Stimulated activated naive CD8-positive, alpha-beta T cell treated with anti-CD3 and anti-CD28 coated beads, Interleukin-15, amount 100 ng/mL, for 72 hours (primary cell): ENCODE measurements at places on chromosomes 7 and 10.
A peak's percentile ranks its signal among the peaks of the same experiment; 100 is the strongest.

- DNase-seq: peak; percentile 77
These were observed 65.2 kb downstream of the GOLGA7B start for GRCh38 chr10:97914837-97915211.

GRCh38 chr10:80191589-80192270, 13.6 kb downstream of the ANXA11 start:
- no peak for DNase-seq

DNA sequence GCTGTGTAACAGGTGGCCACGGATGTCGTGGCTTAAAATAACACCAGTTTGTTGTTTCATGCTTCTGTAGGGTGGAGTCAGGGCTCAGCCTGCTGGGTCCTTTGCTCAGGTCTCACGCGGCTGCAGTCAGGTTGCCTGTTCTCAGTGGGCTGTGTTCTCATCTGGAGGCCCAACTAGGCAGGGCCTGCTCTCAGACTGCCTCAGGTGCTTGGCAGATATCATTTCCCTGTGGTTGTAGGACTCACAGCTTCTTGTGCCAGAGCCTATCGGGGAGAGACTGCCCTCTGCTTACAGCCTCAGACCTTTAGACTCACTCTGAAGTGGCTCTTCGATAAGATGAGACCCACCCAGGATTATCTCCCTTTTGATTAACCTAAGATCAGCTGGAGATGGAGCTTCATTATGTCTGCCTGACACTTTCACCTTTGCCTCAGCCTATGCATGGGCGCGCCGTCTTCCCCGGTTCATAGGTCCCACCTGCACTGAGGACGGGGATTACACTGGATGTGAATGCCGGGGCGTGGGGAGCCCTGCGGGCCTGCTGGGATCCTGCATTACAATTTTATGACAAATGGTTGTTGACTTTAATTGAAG, 55.3 kb downstream of the INPP5A start:
- DNase-seq: no peak

DNA sequence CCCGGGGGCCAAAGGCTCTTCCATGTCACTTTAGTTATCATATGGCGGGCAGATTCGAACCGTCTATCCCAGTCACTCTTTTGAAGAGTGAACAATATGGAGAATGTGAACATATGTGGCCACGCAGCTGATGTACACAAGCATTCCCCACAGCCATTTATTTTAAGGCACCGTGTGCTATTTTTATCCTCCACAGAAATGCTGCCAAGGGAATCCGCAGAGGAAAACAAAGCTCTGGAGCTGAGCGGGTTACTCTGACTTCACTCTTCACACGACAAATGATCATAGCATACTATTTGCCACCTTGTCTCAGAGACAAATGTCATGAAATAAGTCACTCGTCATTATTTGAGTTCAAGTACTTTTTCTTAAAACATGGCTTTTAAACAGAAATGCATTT, 100.3 kb downstream of the CTBP2 start:
- no peak for DNase-seq

- DNase-seq: no peak
These were observed 385.1 kb upstream of the MKI67 start for GRCh38 chr10:128511284-128511683.

DNA sequence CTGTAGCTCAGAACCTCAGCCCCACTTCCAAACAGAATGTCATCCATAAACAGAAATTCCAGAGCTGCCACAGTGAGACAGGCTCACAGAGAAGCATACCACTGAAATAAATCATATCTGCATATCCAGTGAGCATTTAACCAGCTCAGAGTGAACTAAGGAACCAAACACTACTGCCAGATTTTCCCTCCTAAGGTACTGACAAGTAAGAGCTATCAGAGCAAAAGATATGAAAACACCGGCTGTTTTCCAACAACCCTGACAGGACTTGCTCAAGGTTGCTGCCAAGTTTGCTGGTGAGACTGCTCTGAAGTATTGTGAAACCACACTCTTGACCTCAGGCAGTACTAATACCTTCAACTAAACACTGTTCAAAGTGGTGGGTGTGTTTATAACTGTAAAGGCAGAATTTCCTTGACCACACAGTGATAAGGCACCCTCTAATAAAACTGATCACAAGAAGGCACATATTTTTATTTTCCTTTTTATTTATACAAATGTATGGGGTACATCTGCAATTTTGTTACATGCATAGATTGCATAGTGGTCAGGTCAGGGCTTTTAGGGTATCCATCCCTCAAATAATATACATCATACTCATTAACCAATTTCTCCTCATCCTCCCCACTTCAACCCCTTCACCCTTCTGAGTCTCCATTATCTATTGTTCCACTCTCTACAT, 18.3 kb downstream of the SGMS1 start:
- no peak for DNase-seq

DNA sequence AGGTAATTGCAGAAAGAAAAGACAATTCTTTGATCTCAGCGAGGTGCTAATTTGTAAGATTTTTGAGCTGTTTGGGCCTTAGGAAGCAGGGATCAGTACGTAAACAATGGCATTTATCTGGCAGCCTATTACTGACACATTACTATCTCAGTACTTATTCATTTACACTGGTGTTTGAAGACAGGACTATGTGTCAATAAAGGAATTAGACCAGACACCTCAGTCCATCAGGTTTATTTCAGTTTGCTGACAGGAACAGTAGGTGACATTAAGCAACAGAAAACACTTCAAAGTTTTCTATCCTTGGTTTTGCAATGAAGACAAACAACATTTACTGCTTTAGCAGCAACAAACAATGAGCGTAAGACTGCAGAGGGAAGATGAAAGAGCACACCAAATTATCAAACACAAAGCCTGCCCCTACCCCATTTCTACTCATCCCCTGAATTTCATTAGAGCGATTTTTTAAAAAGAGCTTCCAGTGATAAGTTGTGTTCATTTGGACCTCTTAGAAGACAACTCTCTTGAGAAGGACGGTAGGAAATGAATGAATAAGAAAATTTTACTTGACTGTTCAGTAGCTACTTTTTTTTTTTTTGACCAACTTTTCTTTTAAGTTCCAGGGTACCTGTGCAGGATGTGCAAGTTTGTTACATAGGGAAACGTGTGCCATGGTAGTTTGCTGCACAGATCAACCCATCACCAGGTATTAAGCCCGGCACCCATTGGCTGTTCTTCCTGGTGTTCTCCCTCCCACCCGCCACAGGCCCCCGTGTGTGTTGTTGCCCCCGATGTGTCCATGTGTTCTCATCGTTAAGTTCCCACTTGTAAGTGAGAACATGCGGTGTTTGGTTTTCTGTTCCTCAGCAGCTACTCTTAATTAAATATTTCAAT, 138.8 kb downstream of the DKK1 start:
- no peak for DNase-seq

DNA sequence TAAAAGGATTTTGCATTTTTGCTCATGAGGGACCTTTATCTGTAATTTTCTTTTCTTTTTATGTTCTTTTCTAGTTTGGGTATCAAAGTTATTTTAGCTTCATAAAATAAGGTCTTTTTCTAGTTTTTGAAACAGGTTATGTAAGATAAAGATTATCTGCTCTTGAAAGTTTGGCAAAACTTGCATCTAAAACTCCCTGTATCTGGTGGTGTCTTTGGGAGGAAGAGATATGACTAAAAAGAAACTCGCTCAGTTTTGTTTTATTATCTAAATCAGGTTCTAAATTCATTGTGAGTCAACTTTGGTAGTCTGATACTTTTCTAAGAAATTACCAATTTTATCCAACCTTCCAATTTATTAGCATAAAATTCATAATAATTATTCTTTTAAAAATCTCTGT, 55.1 kb downstream of the VCL start:
- DNase-seq: no peak

DNA sequence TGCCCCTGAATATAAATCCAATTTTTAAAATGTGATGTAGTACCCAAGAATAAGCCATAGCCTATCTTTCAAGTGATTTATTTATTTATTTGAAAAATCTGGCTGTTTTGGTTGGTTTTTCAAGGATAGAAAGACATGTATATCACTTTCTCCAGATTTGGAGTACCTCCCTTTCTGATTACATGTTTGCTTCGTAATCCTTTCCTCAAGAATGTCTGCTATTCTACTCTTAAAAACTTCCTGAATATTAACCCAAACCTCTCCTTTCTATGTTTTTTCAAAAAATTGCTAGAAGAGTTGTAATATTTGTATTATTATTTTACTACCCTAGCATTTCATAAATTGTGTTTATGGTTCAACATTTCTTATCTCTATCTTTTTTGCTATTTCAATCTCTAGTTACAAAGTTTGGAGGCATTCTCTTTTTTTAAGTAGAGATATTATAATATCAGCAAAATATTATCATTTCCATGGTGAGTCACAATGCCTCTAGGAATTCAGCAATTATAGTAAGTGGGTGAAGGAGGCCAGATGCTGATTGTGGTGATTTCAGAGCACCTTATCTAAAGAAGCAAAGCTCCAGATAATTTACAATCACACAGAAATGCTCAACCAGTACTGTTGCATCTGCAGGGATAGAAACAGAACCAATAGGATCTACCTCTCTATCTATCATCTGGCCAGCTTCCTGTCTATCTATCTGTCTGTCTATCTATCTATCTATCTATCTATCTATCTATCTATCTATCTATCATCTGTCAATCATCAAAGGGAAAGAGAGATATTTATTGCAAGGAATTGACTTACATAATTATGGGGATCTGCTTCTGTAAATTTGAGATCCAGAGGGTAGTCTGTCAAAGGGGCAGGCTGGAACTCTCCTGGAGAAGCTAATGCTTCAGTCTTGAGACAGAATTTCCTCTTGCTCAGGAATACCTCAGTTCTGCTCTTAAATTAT, 412.5 kb upstream of the SEMA3C start:
- DNase-seq: no peak

DNA sequence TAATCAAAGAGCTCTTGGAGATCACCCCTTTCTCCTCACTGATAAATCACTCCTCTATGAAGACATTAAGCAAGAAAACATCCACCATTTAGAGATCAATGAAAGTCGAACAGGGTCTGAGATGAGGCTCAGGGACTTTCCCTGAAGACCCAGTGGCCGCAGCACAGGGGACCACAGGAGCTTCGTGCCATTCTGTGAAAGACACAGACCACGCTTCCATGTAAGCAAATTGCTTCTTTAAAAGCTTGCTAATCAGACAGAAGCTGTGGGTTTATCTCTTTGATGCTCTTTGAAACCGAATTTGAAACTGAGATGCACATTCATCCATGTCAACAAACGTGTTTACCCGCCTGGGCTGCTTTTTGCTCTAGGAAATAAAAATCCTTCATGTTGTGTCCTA, 231.9 kb upstream of the PPP2R2D start:
- no peak for DNase-seq

- no peak for DNase-seq
These were observed 6.5 kb upstream of the SDK1 start for GRCh38 chr7:3294432-3295100.

DNA sequence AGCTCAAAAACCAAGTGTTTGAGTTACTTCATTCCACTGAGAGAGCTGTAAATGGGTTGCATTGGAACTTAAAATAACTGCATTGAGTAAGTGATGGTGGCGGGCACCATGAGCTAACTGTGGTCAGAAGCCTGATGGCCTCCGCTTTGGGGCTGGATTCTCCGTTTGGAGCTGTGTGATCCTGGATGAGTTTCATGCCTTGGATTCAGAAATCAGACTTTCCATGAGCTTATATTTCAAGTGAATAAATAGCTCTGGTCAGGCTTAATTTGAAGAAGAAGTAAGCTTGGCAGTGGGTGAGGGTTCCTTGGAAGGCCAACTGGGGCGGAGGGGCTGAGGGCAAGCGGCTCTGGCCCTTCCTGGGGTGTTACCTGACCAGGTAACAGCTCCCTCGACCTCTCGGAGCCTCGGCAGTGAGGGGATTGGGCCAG, 5.6 kb downstream of the HTRA1 start:
- no peak for DNase-seq

GRCh38 chr7:70237256-70237655, 639.0 kb downstream of the AUTS2 start:
- DNase-seq: no peak

- no peak for DNase-seq
These were observed 1023.5 kb upstream of the C7orf33 start for GRCh38 chr7:147567043-147567442.

DNA sequence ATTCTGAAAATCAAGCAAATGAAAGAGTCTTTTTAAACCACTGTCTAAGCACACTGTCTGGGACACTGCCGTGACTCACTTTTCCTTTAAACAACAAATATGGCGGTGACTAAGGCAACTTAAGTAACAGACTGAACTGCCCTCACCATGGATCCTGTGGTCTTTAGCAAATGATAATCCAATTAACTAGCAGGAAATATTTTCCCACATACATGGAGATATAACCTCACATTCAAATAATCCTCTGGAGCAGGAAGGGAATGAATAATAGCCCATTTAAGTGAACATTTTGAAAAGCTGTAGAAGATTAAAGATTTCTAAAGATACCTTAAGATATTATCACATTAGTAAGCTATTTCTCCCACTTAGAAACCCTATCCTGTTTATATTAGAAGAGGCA, 40.3 kb upstream of the LRRC17 start:
- DNase-seq: no peak

DNA sequence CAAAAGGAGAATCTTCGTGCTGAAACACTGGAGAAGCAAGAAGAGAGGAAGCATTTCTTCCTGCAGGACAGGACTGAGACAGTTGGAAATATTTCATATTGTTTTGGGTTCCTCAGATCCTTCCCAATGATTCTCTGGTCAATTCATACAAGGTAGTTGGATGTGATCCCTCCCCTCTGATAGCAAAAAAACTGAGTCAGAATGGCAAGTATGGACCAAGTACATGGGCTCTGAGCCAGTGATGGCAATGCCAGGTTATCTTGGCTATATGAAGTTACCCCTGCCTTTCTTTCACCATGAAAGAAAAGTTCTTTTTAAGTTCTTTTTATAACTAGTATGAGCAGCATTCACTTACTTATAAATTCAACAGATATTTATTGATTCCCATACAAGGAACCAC, 124.4 kb upstream of the PTPRZ1 start:
- no peak for DNase-seq
